Fibroblast of upper back skin (primary cell): ENCODE measurements at places on chromosomes 2 and 18.

DNA sequence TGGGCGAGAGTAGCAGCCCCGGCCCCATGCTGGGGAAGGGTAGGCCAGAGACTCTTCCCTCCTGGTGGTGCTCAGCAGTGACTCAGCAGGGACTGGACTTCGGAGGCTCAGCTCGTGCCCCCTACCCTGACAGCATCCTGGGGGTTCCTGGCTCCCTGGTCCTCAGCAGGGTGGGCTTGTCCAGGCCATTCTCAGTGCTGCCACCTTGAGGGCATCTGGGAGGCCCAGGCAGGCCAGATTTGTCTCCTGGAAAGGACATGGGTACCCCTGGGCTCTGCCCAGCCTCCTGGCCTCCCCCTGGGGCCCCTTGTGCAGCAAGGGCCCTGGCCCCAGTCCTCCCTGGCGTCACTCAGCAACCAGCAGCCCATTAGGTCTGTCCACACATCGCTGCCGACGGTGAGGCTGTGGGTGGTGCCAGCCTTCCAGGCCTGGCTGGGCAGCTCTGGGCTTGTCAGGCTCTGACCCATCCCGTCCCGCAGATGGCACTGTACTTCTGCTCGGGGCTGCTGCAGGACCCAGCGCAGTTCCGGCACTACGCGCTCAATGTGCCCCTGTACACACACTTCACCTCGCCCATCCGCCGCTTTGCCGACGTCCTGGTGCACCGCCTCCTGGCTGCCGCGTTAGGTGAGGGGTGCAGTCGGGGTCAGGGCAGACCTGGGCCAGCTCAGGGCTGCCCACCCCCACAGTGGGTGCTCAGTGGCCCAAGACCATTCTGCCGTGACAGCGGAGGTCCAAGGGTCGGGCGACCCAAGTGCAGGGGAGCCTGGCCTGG is 45.0 kb upstream of the ALPP start:
- DNase-seq = no peak

DNA sequence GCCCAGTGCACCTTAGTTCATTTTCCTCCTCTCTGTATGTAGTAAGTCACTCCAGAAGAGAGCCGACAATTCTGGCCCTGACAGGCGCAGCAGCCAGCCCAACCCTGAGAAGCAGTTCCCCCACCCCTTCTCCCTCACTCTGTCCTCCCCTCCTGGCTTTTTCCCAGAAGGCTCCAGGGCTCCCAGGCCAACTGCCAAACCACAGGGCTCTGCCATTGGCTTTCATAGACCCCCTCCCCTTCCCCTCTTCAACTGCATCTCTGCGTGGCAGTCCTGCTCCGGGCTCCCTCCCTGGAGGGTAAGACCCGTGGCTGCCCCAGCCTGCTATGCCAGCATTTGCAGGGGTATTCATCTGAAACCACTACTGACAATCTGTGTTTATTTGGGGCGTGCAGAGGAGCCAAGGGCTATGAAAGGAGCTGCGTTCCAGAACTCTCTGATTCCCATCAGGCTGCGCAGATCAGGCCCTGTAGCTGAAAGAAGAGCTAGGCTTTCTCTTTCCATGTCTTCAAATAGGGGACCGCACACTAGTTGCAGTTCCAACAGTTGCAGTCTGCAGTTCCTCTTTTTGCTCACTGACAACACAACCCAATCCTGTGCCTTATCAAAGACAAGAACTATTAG is 388.6 kb upstream of the TNP1 start:
- peak; percentile 91 for DNase-seq

GRCh38 chr2:24203029-24203786 is 28.4 kb downstream of the FAM228A start:
- no peak for DNase-seq

DNA sequence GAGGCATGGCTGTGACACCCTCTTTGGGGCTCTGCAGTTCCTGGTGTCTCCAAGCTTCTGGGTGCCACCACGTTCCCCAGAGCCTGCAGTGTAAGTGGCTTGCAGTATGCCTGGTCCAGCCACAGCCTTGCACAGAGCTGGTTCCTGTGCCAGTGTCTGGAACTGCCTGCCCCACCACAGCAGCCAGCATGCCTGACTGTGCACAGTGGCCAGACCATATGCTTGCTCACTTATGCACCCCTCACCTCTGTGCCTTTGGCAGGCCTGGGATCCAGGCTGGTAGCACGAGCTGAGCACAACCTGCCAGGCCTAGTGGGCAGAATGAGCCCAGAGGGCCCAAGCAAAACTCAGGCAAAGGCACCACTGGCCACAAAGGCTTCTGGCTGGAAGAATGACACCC is 154.1 kb downstream of the DPP4 start:
- no peak for DNase-seq

GRCh38 chr2:188130317-188130716 is 161.4 kb upstream of the GULP1 start:
- DNase-seq = no peak

DNA sequence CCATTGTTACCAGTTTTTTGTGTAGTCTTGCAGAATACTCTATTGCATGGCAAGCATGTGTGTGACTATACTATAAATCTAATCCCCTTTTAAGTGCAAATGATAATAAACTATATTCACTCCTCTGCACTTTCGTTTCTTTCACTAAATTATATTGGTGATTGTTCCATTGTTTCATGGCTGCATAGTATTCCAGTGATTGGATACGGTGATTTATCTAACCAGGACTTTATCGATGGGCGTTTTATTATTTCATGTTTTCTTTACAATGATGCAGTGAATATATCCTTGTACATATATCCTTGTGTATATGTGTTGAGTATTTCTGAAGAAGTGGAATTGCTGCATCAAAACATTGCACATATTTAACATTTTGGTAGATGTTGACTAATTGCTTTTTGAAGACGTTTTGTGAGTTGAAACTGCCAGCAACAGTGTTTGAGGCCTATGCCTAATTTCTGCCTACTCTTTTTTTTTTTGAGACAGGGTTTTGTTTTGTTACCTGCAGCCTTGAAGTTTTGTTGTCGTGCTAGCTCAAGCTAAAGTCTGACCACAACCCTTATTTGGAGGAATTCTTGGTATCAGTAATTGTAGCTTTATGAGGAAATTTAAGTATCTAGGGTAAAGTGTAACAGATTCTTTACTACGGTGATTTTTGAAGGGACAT is 2.7 kb downstream of the MIB1 start:
- DNase-seq = no peak

GRCh38 chr2:28326881-28327505 is 65.7 kb upstream of the FOSL2 start:
- peak; percentile 48 for DNase-seq

DNA sequence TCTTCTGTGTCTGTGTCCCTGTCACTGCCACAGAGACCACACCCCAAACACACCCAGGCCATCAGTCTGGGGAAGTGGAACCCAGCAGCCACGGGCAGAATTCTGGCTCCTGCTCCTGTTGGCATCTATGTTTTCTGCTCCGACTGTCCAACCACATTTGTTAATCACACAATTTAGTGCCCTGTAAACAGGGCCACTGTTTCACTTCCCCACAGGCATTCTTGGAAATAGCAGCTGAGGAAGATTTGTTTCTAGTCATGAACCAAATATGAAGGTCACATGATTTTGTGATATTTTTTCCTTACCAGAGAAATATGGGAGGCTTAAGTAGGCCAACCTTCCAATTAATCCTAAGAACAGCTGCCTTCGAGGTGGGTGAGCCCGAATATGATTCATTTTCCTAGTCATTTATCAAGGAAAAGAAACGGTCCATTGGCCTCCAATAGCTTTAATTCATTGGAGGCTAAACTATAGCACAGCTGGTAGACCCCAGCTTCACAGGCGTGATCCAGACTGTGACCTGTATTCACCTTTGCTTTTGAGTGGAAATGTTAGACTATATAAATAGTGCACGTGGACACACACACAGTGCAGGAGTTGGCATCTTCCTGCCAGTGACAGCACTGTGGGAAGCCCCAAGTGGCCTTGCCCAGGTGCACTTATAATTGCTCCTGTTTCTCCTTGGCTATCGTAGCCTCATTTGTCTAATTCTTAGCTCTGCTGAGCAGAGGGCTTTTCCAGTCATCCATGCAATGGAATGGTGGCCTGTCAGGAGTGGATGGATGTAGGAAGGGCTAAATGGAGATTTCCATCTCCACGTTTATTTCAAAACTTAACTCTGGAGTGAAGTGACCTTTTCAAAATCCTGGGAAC is 267.9 kb downstream of the LPIN1 start:
- DNase-seq = peak; percentile 78
